ENCODE measurements at places on chromosomes 6 and 20.

DNA sequence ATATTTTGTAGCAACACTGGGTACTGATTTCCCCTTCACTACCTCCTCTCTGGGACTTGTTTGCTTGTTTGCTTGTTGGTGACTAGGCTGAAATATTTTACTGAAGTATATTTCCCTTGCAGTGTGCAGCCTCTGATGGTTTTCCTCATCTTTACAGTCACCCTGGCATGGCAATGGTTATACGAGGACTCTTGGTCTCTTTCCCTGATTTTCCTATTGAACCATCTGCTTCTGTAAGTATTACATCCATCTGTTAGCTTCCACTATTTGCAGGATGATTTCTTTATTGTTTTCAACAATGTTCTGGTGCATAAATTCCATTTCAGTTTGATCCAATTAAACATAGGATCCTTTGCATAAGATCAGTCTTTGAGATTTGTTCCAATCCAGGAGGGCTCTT is 465.1 kb downstream of the MEI4 start:
- DNase-seq, result no peak

GRCh38 chr6:159817951-159818739 is 18.1 kb downstream of the PNLDC1 start:
- no peak for DNase-seq

DNA sequence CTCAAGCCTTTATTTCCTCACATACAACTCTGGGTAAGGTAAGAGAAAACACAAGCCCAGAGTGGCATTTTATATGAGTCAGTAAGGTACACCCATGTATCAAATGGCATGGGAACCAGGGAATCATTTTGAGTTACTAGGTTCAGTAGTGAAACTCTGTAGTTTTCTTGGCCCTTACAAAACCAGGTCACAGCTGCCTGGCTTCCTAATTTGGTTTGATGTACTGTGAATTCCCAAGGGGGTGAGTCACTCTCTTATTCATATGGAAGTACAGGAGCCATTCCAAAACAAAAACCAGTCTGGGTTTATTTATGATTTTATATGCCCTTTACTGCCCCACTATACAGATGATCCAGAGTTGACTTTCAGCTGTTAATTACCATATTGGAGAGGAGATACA is 70.7 kb downstream of the PDE7B start:
- peak; percentile 69 for DNase-seq

DNA sequence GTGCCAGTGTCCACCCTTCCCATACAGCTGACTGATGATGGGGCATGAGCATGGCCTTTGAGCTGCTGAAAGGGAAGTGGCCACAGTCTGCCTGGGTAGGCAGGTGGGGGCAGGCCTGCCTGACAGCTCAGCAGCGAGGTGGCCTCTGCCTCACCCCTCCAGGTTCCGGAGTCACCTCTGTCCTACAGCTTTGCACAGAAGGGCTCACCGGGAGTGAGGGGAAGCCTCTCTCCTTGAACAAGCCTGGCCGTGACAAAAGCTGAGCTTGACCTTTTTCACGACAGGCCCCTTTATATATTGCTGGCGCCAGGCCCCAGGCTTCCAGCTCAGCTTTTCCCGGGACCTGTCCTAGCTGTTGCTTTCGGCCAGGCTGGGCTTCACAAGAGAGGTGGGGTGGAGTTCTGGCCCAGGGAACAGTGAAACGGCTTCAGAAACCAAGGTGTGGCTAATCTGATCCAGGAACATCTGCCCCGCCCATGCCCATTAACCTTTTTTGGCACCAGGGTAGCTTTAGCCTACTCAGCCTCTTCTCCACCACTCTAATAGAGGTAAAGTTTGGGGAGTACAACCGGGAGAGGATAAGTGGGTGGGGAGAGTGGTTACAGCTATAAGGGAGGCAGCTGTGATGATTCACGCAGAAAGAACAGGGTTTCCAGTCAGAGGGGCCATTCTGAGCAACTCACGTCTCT is 42.9 kb downstream of the C6orf132 start:
- DNase-seq, result peak; percentile 90
